ENCODE measurements at places on chromosomes 12 and 14.

DNA sequence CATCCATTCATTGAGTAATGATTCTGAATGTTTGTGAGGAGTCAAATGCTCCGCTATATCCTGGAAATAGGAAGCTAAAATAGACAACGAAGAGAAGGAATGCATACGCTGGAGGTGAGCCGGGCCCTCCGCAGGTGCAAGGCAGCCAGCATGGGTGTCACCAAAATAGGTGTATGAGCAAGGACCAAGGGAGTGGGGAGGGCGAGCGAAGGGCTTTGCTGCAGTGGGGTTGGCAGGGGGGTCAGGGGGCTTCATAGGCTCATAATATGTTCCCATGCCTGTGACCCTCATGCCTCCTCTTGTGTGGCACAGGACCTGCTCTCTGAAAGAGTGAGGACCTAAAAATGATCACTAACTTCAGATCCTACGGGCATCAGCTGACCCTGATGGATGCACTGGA lies 73.0 kb downstream of the PRMT8 start:
- DNase-seq, result no peak

DNA sequence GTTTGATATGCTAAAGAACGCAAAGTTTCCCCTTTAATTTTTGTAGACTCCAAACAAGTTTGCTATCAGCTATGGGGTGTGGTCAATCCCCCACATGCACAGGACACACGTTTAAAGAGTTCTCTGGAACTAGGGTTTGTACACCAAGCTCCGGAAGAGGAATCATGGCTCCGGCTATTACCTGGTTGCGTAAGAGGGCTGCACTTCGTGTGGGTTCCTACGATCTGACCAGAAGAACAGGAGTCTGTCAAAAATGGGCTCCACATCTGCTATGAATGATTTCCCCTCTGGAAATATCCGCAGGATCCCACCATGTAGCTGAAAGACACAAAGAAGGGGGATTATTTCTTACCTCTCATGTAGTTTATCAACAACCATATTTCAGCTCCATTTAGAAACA lies 22.0 kb downstream of the EGLN3 start:
- no peak for DNase-seq

DNA sequence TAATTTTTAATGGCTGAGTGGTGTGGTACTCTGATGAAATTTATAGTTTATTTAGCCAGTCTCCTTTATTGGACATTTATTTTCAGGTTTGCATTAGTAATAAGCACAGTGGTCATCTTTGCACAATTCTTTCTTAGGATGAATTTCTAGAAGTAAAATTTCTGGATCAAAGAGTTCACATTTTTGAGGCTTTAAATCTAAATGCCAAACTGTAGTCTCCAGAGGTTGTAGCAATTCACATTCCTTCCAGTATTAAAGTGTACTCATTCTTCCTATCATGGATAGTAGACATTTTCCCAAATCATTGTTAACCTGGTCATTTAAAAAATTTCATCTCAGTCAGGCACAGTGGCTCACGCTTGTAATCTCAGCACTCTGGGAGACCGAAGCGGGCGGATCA lies 24.8 kb downstream of the SLC39A9 start:
- no peak for DNase-seq

DNA sequence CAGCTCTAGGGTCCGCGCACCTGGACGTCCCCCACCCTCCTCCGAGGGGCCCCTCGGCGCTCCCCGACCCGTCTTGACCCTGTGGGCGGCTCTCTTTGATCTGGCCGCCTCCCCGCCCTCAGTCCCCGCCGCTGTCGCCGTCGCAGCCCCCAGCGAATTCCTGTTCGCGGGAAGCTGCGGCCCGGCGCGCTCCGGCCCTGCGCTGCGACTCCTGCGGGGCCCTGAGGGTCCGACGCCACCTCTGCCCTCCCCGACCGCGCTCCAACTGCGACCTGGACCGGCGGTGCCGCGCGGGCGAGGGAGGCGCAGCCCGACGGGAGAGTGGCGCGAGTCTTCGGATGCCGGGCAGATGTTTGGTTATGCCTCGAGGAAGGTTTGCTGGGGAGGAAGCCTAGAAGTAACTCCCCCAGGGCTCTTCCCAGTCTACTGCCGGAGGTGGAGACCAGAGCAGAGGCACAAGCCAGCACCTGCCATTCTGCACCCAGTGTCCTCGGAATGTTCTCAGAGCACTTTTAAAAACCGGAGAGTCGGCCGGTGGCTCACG lies 440 bp upstream of the ISM2 start:
- no peak for DNase-seq

DNA sequence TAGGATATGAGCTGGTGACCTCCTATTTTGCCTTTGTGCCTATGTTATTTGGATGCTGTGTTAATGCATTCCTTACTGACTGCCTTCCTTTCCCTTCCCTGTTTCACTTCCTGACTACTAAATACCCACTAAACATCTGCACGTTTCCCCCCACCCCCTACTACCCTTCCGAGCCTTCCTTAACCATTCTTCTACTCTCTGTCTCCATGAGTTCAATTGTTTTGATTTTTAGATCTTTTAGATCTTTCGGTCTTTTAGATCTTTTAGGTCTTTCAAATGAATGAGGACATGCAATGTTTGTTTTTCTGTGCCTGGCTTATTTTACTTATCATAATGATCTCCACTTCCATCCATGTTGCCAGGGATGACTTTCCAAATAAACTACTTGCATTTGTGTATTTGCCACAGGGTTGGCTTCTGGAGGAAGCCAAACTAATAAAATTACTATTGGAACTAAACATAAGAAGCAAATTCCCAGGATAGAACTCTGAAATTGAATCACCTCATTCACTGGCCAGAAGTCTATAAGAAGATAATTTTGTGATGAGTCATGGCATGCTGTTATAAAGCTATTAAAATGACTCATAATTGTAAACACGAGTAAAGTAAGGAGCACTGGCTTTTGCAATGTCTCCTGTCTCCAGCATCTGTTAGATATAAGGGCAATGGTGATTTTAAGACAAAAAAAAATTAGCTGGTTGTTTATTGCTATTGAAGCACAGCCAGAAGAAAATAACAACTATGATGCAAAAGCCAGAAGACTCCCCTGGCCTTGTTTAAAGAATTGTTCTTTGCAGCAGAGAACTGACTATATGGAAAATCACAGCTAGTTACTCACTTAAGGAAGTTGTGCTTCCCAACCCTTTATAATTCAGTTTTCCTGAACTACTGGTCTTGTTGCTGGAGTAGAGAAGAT lies 586.3 kb downstream of the LRFN5 start:
- no peak for DNase-seq

GRCh38 chr12:95643256-95643655 lies 92.0 kb upstream of the USP44 start:
- no peak for DNase-seq

DNA sequence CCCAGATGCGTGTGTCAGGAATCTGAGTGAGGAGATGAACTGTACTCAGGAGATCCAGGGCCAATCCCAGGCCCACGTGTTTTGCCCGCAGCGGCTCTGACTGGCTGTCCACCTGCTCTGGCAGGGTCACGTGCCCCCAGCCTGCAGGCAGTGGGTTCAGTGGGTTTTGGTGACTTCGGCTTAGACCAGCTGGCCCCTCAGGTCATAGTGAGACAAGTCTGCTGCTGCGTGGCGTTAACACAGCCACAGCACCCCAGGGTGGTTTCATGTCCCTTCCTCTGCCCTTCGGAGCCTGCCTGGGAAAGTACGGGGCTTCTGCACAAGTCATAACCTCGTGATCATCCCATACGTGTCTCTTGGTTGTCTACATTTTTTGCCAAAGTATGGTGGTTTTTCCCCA lies 2.6 kb downstream of the FBRSL1 start:
- no peak for DNase-seq

DNA sequence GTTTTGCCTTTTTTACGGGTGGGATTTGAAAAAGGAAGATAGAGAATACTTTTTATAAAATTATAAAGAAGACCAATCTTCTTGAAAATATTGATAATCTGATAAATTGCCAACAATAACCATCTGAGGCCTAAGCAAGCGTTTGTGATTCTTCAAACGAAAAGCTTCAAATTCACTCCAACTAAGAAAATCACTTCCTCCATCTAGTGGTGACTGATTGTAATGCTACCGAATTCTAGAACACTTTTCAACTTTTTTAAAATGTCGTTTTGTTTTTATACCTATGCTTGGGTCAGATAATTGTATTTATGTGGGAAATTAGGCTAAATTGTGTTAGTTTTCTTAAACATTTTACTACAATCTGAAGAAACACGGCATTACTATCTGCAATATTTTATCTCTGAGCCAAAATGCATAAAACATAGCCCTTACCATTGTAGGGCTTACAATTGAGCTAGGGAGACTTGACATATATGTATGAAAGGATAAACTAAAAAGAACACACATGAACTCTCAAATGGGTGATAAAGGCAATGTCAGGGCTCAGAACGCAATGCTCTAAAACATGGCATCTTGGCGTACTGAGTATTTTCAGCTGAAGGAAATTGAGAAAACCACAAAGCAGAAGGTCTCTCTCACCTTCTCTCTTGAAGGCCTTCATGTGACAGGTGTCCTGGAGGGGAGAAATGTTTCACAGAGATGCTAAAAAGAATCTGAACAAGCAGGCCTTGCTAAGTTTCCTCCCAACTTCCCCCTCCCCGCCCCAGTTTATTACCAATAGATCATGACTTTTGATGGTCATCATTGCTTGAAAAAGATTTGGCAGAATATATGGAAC lies 36.8 kb upstream of the G2E3 start:
- DNase-seq, result no peak

DNA sequence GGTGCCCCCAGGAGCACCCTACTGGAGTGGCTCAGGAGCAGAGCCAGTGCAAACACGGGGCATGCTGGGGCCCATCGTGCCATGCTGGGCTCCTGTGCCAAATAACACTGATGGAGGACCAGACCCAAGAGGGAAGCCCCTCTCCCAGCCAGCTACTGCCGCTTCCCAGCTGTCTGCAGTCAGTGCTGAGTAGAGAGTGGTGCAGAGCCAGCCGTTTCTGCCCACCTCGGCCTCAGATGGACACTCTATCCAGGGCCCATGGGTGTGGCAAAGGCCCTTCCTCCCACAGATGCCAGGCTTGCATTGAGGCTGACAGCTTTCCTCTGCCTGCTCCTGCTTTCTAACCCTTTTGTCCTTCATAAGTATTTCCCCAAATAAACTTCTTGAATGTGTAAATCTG lies 13.2 kb downstream of the CLBA1 start:
- no peak for DNase-seq

- DNase-seq, result no peak
Measured at GRCh38 chr14:43898687-43899086, 608.4 kb downstream of the FSCB start.

DNA sequence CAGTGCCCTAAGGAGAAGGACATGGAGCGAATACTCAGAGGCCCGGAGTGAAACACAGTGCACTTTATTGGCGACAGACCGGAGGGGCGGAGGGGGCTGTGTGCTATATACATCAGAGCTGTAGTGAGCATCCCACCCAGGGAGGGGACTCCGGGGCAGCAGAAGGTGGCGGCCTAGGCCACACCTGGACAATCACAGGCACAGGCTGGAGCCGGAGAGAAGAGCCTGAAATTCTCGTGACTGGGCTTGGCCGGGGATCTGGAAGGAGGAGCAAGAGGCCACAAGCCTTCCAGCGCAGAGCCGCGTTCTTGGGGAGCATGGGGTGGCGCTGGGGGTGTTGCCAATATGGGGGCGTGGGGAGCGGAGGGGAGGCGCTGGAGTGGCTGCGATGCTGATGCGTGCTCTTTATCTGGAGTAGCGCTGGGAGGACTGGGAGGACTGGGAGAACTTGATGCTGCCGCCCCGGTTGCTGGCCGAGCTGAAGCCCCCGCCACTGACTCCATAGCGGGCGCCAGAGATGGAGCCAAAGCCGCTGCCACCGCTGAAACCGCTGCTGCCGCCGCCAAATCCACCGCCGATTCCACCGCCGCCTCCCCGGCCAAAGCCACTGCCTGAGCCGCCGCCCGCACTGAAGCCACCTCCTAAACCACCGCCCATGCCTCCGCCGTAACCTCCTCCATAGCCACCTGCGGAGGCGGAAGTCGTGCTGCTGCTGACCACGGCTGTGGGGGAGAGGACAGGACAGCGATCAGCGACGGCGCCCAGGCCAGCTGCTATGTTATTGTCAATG lies 6.1 kb downstream of the KRT3 start:
- no peak for DNase-seq

GRCh38 chr12:22538311-22538710 lies 6.0 kb downstream of the C2CD5 start:
- DNase-seq, result no peak

DNA sequence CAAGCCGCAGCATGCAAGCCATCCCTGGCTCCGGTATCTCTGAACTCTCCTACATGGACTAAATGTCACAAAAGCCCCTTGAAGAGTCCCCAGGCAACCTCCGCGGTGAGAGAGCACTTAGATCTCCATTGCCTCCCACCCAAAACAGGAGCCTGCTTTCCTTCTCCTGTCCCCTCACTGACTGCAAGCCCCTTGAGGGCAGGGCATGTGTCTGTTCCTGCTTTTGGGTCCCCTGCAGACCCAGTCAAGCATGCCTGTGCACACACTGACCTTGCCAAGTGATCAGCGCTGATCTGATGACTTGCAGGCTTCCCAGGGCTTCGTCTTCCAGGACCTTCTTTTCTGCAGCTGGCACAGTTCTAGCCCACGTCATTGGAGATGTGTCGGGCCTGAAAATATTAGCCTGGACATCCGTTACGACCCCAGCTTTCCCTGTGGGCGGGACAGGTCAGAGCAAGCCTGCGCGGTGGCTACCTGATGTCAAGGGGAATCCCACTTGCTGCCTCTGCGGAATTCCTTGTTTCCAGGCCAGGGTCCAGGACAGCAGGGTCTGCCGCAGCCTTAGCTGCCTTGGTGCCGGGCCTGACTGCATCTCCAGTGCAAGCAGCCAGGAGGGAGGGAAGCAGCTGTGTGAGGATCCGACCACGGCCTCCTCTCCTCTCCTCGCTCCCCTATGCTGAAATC lies 92.5 kb downstream of the FBXL14 start:
- DNase-seq, result no peak

GRCh38 chr12:122309564-122310121 lies 43.3 kb upstream of the VPS33A start:
- no peak for DNase-seq

- no peak for DNase-seq
Measured at GRCh38 chr12:34342048-34342447, 319.8 kb downstream of the ALG10 start.

DNA sequence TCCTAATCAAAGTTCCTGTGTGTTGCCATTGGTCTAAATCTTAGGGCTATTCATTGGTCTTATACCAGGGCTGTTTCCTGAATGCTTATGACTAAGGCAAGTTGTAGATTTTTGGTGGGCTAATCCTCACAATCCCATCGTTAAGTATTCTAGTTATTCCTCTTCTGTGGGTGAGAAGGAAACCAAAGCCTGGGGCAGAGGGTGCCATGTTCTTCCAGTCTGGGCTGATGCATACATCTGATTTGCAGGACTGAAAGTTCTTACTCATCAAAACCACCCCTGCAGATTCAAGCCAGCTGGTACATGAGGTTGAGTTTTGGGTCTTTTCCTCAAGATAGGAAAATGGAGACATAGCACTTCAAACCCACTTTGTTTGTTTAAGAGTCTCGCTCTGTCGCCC lies 25.7 kb downstream of the PPP1CC start:
- no peak for DNase-seq

DNA sequence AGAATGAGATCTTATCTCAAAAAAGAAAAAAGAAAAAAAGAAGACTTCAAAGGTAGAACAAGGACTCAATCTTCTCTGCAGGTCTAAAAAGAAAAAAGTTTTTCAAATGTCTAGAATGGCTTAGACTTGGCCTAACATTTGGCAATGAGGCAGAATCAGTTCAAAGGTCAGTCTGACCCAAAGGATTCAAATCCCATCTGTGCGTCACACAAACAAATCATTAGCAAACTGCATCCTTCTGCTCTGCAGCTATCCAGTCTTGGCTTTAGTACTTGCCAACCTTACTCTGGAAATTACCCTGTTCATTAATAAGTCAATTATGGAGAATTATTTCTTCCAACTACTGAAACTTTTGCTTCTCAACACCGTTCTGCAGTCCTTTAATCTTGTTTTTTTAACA lies 3.1 kb downstream of the YAF2 start:
- DNase-seq, result no peak
